A172 (cell line): ENCODE measurements at places on chromosomes 1 and 21.
A peak's percentile ranks its signal among the peaks of the same experiment; 100 is the strongest.

DNA sequence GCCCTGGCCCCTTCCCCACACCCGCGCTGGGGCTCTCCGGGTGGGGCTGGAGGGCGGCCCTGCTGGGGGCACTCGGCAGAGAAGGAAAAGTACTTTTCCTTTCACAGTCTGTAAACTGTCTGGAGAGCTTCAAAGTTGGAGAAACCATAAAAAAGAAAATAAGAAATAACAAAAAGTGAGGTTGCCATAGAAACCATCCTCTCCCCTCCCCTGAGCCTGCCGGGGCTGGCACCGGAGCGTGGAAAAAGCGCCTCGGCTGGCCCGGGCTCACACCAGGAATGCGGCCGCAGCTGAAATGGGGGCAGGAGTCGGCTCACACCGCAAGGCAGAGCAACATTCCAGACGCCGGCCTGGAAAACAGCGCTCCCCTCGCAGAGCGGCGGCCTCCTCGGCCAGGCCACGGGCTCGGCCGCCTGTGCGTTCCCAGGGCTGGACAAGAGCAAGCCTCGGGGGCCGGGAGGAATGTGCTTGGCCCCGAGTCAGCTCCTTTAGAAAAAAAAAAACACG is 69.2 kb downstream of the MORN1 start:
- no peak for DNase-seq

GRCh38 chr1:2777424-2778219 is 23.9 kb downstream of the TTC34 start:
- DNase-seq, result no peak

DNA sequence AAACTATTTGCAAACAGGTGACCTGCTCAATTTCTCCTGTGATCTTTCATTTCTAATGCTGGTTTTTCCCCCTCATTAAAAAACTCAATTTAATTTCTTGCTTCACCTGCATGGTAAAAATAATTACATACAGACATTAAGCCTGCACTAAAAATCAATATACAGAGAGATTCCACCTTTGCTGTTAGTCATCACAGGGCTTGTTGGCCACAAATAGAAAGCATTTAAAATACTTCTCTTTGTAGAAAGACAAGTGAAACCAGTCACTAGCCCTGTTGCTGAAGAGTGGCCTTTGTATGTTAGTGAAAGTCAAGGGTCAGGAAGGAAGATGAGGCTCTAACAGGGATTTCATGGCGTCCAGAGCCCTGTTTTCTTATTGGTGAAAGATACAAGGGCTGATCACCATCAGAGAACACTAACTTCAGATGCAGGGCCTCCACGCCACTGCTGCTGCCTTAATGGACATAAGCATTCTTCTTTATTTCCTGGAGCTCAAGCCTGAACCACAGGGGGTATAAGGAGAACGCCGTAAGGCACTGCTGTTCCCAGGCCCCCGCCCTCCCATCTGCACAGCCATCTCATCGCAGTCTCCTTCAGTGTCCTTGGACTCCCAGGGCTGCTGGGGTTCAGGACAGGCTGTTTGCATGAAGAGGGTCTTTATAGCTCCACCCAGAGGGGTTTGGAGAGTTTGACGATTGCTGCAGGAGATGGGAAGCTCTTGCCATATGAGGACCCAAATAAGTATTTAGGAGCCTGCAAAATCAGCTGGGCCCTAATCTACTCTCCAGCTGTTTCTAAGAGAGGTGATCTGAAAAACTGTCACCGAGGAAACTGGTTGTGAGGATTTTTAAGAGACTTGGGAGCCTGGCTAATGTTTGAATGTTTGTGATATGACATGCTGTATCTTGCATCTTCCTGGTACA is 117.3 kb upstream of the IRF2BP2 start:
- no peak for DNase-seq

GRCh38 chr21:42124081-42124480 is 53.0 kb downstream of the UMODL1 start:
- DNase-seq, result no peak

GRCh38 chr1:115251856-115252255 is 86.2 kb downstream of the NGF start:
- peak; percentile 67 for DNase-seq

GRCh38 chr1:188270497-188270896 is 1441.7 kb downstream of the PLA2G4A start:
- DNase-seq, result peak; percentile 8

DNA sequence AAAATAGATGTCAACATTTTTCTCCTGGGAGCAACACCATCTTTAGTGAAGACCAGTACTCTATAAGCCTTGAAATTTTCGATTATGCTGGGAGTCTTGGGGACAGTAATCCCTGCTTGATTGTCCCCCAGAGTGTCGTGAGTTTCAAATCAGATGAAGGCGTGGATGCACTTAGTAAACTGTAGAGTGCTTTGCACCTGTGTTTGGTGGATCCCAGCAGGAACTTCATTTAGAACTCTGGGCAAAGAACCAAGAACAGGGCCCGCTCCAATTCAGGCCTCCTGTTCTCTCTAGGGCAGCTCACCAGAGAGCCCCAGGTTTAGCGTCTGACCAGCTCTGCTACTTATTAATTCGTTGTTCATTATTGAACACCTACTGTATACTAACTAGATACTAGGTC is 1.5 kb downstream of the GPX7 start:
- no peak for DNase-seq

DNA sequence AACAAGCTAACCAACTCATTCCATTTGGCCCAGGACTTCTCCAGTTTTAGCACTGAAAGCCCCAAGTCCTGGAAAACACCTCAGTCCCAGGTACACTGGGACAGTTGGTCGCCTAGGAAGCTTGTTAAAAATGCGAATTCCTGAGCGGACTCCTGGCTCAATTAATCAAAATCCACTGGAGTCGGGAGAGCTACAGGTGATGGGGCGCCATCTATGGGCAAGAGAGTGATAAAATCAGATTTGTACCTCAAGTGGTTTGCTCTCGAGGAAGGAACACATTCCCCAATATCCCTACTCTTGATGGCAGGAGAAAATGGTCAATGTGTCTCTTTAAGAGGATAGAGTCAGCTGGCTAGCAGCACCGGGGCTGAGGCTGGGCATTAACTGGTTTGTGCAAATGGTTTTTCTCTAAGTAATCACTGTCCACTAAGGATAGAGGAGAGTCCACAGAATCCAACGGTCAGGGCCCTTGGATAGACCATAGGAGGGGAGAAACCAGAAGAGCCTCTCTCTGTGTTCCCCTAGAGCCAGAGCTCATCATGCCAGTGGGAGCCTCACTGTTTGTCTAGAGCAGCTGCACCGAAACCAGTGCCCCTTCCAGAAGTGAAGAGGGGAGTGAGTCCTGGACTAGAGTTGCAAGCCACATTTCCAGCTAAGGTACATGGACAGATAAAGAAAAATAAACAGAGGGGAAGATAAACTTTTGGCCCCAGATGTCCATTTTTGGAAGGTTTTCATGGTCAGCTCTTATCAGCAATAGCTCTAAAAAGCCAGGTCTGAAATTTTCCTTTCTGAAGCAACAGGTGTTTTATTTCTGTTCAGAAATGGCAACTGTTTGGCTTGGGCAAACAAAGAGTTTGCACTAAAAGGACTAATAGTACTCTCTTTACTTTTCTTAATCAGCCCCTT is 148.5 kb downstream of the TENT5C start:
- peak; percentile 66 for DNase-seq

GRCh38 chr1:46749921-46750404 is 31.0 kb upstream of the EFCAB14 start:
- no peak for DNase-seq
